ENCODE measurements at places on chromosomes 2 and 18.

- peak; percentile 74 for DNase-seq
These were observed 13.1 kb downstream of the CCDC68 start for GRCh38 chr18:54946149-54946581.

- no peak for DNase-seq
These were observed 164.8 kb downstream of the MYCN start for GRCh38 chr2:16104949-16105668.

GRCh38 chr18:71001597-71001996 is 712.8 kb downstream of the SOCS6 start:
- no peak for DNase-seq

DNA sequence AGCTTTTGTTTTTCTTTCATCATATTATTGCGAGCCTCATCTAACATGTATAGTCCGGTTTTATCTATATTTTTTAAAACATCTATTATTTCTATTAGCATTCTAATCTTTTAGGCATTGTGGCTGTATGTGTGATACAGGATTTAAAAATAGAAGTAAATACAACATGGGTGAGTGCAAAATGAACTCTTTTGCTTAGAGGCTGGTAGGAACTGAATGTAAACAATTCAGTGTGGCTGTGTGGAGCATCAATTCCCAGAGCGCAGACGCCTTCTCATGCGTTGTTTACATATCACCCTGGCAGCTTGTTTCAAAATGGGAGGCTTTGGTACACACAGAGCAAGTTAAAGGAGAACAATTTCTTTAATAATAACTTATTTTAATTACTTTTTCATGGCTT is 836 bp downstream of the DTNA start:
- DNase-seq = no peak

DNA sequence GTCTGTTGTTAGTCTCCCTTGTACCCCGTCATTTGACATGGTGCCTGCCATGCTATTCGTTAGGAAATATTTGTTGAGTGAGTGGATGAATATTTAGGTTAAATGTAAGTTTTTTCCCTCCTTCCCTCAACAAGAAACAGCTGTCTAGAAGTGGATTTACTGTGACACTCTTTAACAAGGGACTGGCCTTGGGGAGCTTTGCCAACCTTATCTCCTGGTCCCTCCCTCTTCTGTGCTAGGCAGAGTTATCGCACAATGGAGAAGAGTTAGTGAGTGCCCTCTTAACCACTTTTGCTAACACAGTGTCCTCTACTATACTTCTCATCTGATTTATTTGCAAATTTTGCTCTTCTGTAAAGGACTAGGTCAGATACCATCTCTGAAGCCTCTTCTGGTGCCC is 61.2 kb downstream of the DIS3L2 start:
- DNase-seq = no peak

DNA sequence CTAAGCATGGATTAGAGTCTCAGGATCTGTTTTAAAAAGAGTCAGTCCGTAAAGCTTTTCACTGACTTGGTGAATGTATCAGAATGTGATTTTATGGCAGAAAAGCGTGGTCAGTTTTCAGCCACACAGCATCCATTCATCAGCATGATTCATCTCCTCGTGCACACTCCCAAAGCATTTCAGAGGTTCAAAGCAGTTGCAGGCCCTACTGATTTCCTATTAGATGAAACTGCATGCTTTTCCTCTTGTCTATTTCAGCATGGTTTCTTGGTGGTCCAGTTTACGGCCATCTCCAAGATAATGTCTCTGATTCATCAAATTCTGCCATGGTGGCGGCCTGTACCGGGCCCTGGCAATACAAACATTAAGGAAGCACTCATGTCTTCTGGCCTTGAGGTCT is 4.8 kb upstream of the PARD6G start:
- no peak for DNase-seq

- DNase-seq = no peak
These were observed 66.9 kb downstream of the OXER1 start for GRCh38 chr2:42696987-42697386.

GRCh38 chr2:161571051-161571429 is 53.2 kb upstream of the SLC4A10 start:
- no peak for DNase-seq

GRCh38 chr2:203143391-203143790 is 95.4 kb upstream of the CYP20A1 start:
- DNase-seq = no peak

GRCh38 chr2:205646680-205647079 is 35.6 kb upstream of the NRP2 start:
- DNase-seq = no peak

- DNase-seq = no peak
These were observed 811.3 kb downstream of the CPS1 start for GRCh38 chr2:211367711-211368110.

DNA sequence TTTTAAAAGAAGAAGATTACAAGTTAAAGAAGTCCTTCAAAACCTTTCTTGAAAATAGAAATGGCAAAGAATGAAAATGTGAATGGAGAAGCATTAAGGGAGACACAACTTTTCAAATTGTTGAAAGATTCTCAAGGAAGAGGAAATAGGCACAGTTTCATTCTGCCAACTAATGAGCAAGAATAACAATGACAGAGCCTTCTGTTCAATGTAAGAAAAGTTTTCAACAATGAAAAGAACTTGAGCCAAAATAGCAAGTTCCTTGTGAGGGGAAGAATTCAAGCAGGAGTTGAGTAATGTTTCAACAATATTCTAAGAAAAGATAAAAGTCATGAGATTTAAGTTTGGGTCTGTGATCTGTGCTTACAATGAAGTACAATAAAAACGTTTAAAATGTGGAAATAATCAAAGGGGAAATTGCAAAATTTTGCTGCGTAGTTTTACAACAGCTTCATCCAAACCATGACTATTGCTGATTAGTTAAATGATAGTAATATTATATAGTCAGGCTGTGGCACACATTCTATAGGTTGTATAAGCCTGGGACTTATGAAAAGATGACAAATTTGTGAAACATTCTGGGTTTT is 122.6 kb downstream of the METTL4 start:
- DNase-seq = no peak

Data from mucosa of descending colon (tissue), 3 donors.